A172 (cell line): ENCODE measurements at places on chromosomes 4 and X.

DNA sequence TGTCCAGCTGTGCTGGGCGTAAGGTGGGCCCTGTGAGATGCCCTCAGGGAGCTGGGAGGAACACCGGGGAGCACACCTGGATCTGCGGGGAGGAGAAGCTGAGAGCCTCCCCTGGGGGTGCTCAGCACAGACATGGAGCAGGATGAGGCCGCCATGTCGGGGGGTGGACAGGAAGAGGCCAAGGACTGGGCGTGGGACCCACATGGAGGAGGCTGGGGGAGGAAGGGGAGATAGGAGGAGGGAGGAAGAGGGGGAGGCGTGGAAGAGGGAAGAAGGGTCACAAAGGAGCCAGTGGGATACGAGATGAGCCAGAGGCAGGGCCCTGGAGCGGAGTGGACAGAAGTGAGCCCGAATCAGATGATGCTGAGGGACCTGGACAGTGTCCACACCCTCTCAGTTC, 66.3 kb downstream of the ZFYVE28 start:
- DNase-seq: no peak

DNA sequence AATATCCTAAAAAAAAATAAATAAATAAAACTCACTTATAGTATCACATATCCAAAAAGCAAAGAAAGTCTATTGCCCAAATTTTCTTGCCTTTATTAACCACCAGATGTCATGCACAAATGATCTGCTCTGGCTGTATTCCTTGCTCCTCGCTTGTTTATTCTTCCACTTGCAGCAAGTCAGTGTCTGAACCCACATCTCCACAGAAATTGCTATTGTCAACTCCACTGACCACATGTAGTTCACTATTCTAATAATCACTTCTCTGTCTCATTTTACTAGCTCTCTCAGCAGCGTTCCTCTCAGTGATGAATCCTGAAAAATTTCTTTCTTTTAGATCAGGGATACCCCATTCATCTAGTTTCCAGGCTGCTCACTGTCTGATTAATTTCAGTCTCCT, 29.3 kb upstream of the CXXC4 start:
- DNase-seq: no peak

DNA sequence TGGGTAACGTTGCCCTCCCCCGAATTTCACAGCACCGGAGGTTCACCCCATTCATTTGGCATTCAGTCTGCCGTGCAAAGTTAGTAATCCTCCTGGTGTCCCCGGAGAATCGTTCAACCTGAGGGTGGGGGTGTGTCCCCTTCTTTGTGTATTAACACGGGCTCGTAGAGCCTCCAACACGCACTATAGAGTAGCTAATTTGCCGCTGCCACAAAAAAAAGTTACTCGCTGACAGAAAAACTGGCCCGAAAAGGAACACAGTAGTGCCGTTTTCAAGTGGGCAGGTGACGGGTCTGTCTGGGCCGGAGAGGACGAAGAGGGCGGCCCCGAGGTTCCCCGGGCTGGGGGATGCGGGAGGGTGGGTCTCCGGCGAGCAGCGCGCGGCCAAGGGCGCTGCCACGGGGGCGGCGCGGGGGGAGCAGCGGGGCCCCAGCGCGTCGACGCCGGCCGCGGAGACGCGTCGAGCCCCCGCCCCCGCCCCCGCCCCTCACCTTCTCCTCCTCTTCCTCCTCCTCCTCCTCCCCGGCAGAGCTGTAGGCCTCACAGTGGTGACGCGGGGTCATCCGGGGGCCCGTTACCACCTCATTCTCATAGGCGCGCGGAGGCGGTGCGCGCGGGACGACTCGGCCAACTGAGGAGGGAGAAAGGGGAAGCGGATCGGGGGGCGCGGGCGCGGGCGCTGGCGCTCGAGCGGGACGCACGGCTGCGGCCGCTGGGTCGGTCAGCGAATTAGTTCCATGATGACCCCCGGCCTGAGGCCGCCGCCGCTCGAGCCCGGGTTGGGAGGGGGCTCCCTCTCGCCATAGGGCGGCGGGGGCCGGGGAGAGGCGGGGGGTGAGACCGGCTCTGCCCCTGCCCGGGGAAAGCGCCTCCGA, 571 bp downstream of the CCNI start:
- peak; percentile 37 for DNase-seq

DNA sequence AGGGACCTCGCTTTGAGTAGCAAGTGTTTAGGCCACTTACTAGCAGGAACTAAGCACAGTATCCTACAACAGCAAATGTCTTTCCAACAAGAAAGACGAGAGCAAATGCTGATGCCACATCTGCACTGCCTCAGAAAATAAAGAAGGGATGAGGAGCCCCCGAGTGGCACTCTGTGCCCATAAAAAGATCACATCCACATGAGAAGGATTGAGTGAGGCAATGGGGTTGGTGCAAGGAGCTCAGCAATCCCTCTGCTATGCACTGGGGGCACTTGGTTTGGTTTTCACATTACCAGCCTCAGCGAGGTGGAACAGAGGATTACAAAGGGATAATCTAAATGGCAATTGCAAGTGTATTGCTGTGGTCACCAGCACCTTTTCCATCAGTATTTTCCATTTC, 252.8 kb upstream of the SLC7A11 start:
- peak; percentile 4 for DNase-seq

DNA sequence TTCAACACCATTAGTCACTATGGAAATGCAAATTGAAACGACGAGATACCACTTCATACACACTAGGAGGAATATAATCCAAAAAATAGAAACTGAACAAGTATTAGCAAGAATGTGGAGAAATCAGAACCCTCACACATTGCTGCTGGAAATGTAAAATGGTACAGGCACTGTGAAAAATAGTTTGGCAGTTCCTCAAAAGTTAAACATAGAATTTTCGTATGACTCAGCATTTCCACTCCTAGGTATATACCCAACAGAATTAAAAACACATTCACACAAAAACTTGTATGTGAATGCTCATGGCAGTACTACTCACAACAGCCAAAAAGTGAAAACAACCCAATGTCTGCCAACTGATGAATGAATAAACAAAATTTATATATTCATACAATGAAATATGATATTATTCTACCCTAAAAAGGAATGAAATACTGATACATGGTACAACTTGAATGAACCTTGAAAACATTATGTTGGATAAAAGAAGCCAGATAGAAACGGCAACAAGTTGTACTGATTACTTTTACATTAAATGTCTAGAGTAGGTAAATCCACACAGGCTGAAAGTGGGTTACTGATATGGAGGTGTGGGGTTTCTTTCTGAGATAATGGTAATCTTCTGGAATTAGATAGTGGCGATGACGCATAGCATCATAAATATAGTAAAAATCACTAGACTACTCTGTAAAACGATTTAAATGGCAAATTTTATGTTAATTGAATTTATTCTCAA, 22.3 kb downstream of the TEC start:
- no peak for DNase-seq

- DNase-seq: no peak
Observed at GRCh38 chrX:45954026-45954425, 591.2 kb downstream of the ZNF674 start.

- DNase-seq: no peak
Observed at GRCh38 chrX:118189000-118189399, 72.4 kb upstream of the KLHL13 start.

- no peak for DNase-seq
Observed at GRCh38 chr4:73152893-73153292, 83.4 kb upstream of the COX18 start.

DNA sequence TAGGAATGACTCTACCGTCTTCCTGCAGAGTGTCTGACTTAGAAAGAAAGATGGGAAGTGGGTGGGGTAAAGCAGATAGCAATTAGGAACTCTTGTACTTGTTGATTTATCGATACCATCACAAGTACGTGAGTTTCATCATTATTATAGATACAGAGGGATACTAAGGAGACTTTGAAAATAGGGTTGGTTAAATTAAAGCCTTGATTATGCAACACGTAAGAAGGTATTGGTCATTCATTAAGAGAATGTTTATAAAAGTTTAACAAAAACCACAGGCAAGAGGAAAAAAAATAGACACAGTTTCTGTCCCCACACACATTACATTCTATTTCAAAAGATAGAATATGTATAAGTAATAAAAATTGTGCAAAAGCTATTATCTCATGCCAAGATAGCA, 65.9 kb upstream of the UGT2B7 start:
- DNase-seq: no peak

DNA sequence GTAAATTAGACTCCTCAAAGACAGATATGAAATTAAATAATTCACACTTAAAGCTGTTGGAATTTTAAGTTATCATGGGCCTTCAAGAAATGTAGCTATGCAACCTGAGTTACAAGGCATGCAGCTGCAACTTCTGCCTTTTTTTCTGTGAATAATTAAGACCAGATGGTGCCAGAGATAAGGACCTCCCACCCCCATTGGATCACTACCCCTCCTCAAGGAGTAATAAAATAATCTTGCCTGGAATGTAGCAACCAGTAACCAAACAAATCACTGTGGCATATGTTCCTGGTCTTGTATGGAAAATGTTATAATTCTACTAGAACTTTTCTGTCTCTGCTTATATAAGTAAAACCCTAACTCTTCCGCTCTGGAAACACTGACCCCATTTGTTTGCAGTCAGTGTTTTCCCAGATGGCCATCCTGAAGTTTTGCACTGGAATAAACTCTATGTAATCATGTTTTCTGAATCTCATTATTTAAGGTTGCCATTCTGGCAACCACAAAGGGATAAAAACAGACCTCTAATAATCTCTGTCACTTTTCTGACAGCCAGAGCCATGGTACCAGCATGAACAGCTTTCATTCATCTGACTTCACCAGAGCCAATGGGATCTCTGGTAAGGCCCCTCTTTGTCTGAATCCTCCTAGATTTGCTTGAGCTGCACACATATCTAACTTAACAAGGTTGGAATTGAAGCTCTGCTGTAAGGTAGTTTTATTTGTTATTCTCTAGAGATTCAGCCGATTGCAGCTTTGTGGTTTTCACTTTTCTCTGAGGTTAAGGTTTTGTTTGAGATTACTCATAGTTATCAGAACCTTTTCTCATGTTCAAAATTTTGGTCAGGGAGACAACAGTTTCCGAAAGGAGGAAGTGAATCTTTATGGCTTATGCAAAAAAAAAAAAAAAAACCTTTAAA, 274.6 kb downstream of the NAF1 start:
- DNase-seq: peak; percentile 1

DNA sequence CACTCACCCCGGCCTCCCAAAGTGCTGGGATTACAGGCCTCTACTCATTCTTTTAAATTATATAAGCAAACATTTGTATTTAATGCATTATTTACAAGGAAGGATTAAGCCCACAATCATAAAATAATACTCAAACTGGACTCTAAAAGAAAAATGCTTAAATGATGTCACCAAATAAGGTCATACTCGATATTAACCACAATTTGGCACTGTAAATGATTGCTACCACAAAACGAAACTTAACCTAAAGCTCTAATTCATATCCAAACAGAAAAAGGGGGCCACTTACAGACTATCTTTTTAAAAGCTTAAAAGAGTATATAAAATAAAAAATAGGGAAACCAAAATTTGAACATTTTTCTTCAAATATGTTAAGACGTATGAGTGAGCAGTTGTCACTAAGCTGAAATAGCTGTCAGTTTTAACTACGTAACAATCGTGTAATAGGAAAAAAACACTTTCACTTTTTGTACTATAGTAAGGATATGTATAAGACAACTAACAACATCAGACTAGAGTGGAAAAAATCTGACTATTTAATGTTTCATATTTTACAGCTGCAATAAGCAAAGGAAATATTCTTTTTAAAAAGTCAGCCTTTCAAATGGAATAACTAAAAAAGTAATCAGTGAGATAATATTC, 108.2 kb upstream of the GPR34 start:
- no peak for DNase-seq

DNA sequence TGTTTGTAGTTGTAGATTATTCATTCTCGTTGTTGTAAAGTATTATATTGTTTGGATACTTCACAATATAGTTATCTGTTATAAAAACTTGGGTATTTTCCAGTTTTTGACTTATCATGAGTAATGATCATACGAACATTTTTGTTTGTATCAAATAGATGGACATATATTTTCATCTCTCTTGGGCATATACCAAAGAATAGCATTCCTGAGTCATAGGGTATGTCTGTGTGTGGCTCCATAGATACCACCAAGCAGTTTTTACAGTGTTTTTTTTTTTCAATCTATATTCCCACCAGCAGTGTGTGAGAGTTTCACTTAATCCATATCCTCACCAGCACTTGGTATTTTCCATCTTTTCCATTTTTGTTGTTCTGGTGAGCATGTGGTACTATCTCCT, 89.7 kb upstream of the RAB40AL start:
- no peak for DNase-seq

- peak; percentile 44 for DNase-seq
Observed at GRCh38 chr4:166421556-166422156, 548.6 kb downstream of the TLL1 start.

- no peak for DNase-seq
Observed at GRCh38 chrX:95733426-95733825, 951.2 kb upstream of the DIAPH2 start.

DNA sequence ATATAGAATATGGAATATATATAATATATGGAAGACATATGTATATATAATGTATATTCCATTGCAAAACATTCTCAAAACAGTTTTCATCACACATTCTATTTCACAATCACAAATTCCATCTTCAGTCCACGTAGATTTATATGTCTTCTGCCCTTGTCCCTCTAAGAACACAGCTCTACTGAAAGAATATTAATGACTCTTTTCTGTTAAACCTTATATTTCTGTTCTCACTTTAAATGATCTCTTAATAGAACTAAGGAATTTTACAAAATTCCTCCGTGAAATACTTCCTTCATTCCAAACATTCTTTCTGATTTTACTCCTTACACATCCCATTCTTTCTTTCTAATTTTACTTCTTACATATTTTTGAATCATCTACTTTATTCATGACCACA, 1043.1 kb upstream of the PABPC4L start:
- peak; percentile 29 for DNase-seq

- peak; percentile 33 for DNase-seq
Observed at GRCh38 chr4:176546975-176547374, 227.2 kb downstream of the SPCS3 start.

DNA sequence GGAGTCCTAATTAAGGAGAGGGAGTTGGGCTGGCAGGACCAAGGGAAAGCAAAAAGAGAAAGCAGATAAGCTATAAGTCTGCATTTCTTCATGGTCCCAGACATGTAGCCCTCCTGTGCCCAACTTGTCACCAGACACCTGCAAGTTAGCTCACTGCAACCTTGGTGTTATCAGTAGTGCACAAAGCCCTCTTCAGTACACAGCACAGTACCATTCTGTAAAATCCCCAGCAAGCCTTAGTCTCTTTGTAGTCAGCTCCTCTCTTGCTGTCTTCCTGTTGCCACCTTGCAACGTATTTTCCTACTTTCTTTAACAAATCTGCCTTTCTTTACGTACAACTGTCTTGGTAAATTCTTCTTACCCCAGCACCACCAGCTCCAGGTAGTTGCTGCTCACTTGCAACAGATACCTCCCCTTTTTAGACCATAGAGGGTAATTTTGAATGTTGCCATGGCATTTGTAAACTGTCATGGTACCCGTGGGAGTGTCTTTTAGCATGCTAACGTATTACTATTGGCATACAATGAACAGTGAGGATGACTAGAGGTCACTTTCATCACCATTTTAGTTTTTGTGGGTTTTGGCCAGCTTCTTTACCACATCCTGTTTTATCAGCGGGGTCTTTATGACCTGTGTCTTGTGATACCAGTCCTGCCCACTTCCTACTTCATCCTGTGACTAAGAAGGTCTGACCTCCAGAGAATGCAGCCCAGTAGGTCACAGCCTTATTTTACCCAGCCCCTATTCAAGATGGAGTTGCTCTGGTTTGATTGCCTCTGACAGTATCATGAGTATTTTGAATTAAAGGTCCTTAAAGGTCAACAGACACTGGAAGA, 28.3 kb upstream of the AP1S2 start:
- DNase-seq: peak; percentile 94

- DNase-seq: no peak
Observed at GRCh38 chr4:25358515-25359275, 18.4 kb upstream of the ANAPC4 start.
